Activated naive CD4-positive, alpha-beta T cell treated with anti-CD3 and anti-CD28 coated beads, Interleukin-2, amount 50 U/mL, for 72 hours (primary cell): ENCODE measurements at places on chromosomes 16 and 17. TPM values are rescaled to one million over a fixed set of nuclear protein-coding genes. Genes with fewer than 3 reads are reported as not detected.

The SLC43A2 gene
- total RNA-seq, result 0.62 TPM

The C17orf78 gene
- total RNA-seq, result not detected

The KRTAP4-4 gene
- total RNA-seq, result not detected

The XAF1 gene
- total RNA-seq, result 6.5 TPM

The LPO gene
- 0.16 TPM for total RNA-seq

The ACSM2A gene
- not detected for total RNA-seq

The HSPB9 gene
- total RNA-seq, result not detected

The HIRIP3 gene
- total RNA-seq, result 38.7 TPM

The SOST gene
- total RNA-seq, result not detected

The MYH3 gene
- total RNA-seq, result 2.0 TPM

The NPIPB6 gene
- total RNA-seq, result 5.2 TPM

The DOC2A gene
- 0.80 TPM for total RNA-seq

The GPRC5C gene
- total RNA-seq, result 2.3 TPM

The OR2C1 gene
- total RNA-seq, result not detected

The ANKFN1 gene
- total RNA-seq, result not detected

The HDAC5 gene
- 27.8 TPM for total RNA-seq

The PLA2G10 gene
- total RNA-seq, result not detected

The CNTNAP1 gene
- 4.4 TPM for total RNA-seq

The SYT17 gene
- total RNA-seq, result not detected

The RGS9 gene
- 1.1 TPM for total RNA-seq

The CNEP1R1 gene
- total RNA-seq, result 42.9 TPM

The KCNJ12 gene
- not detected for total RNA-seq

The QRICH2 gene
- total RNA-seq, result 0.46 TPM

The ATP2A3 gene
- total RNA-seq, result 110 TPM

The GRAPL gene
- total RNA-seq, result 8.1 TPM

The SAMD14 gene
- total RNA-seq, result 1.3 TPM

The OTOA gene
- total RNA-seq, result 0.18 TPM

The ABCC12 gene
- total RNA-seq, result not detected

The STH gene
- not detected for total RNA-seq
